ENCODE measurements at places on chromosomes 4 and X. TPM values are rescaled to one million over a fixed set of nuclear protein-coding genes. Genes with fewer than 3 reads are reported as not detected.

ATP2B3 gene
- polyA plus RNA-seq = 0.80 TPM

MAMLD1 gene
- polyA plus RNA-seq = 16.0 TPM

DNA sequence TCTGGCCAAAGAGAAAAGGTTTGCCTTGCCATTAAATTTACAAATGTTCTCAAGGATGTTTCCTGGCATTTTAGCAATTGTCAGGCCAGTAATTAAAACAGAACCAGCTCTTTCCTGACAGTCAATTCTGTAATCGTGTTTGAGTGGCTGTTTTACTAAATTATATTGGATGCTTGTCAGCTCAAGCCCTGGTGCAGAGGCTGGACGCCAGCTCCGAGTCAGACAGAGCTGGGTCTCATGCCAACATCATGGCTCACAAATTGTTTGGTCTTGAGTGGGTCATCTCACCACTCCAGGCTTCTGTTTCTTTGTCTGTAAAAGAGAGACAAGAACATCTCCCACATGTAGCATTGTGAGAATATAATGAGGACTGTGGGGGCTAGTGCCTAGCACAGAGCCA, 190.3 kb upstream of the PSAPL1 start:
- DNase-seq = no peak

DNA sequence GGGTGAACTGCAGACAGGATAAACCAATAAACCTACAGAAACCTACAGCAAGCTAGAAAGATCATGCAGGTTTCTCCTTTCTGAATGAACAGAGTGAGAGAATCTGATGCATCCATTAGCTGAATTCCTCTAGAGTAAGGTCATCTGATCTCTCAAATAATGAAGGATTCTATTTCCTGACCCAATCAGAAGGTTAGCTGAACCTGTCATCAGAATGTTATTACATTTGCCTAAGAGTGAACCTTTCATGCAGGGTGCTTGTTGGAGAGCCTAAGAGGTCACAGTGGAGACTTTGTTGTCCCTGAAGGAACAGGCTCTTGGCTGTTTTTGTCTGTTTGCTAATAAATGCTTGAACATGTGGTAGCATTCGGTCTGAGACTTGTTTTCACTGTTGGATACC, 24.0 kb downstream of the MEPE start:
- no peak for DNase-seq

DNA sequence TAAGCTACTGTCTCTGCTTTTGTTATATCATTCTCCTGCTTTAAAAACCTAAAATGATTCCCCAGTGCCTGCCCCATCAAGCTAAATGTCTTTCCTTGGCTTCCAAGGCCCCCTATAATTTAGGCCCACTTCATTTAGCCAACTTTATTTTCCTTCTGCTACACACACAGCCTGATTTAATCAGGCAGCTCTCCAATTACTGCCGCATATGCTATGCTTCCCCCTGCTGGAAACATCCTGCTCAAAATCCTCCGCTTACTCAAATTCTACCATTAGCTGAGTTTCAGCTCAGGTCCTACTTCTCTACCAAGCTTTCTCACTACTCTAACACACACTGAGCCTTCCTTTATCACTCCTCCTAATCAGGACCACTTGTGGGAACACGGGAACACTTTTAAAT, 17.0 kb downstream of the LAMP2 start:
- no peak for DNase-seq

- DNase-seq = no peak
Observed at GRCh38 chr4:2962614-2963174, 512 bp downstream of the NOP14 start.

Data from forelimb muscle (tissue), 1 donor.